ENCODE measurements at places on chromosomes 3 and 15.

DNA sequence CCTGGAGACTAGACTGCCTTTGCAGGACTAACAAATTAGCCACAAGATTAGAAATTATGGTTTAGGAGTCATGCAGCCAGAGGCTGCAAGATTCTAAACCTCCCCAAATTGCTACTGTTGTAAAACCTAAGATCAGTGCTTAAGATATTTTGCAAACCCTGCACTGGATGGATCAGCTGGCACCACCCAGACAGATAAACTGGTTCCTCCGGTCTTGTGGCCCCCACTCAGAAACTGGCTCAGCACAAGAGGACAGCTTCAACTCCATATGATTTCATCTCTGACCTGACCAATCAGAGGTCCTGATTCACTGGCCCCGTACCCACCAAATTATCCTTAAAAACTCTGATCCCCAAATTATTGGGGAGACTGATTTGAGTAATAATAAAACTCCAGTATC, 19.5 kb upstream of the PXYLP1 start:
- DNase-seq: no peak

DNA sequence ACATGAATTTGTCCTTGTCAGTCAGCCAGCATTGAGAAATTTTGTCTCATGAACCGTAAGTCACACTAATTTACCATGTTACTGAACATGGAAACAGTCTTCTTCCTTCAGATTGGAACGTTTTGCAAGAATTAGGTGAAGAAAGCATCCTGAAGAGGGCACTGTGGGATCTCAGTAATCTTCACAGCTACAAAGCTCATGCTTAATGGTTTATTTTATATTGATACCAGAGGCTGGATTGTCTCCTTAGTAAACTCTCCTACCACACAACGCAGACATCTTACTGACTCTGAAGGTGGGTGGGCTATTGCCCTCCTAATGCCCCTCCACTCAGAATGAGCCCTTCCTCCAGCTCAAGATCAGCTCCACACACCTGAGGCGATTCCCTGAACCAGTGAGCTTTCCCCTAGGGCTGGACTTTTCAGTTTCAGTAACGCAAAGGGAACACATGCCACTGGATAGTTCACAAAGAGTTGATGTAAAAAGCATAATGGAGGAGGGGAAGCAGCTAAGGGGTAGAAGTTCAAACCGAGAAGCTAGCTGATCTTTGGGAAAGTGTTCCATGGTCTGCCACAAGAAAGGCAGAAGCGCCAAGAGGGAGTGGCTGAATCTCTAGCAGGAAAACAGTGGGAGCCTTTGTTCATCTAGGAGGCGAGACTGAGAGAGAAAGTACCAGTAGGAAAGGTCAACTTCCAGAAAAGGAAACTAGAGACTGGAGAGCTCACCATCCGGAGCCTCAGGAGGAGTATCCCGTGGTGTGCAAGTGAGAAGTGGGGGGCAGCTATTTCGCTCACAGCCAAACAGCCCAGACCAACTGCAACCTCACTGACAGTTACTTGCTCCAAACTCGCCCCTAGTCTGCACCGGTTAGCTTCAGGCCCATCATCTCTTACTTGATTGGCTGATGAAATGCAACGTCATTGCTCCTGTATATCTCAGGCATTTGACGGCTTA, at the start of gene SLC9C1:
TSS of gene SLC9C1 (minus strand) at position 849 of the 954 bp plus-strand sequence. CDS start 7,425 bp downstream, outside the sequence.
- DNase-seq: peak; percentile 64

DNA sequence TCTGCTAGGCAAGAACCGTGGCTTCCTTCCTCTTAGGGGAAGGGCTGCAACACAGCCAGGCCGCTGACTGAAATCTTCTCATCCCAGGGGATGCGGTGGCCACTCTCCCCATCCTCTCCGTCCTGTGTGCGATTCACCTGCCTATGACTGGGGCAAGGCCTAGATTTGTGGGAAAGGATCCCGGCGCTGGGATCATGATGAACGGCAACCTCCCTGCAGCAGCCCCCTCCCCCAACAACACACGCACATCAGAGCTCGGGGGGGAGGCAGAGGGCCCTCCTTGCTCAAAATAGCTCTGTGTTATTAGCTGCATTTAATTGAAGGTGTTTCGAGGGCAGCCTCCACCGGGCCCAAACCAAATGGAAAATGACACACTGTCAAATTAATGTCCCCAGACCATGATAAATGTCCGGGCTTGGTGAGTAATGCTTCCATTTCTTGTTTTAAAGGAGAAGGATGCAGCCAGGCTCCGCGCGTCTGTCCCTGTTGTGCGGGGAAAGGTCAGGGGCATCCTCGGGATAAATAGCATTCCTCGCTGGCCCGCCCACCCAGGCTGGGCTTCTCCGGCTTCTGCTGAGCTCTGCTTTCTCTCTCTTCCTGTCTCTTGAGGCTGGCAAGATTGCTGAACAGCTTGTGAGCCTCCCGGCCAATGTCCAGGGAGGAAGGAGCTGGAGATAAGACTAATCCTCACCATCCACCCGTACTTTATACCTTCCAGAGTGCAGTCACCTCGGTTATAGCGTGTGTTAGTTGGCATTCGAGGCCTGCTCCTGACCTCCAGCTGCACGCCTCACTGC, 56.4 kb upstream of the TLE3 start:
- no peak for DNase-seq

- no peak for DNase-seq
Measured at GRCh38 chr15:72318408-72318942, 1.5 kb downstream of the CELF6 start.

GRCh38 chr3:53071882-53072431, 26.1 kb upstream of the SFMBT1 start:
- DNase-seq: no peak

- DNase-seq: no peak
Measured at GRCh38 chr15:34657469-34658127, 74.1 kb upstream of the GOLGA8B start.

GRCh38 chr15:68666812-68667450, 88.1 kb downstream of the CORO2B start:
- DNase-seq: no peak

GRCh38 chr3:19065027-19065426, 83.3 kb upstream of the KCNH8 start:
- DNase-seq: peak; percentile 6

- peak; percentile 24 for DNase-seq
Measured at GRCh38 chr3:58565621-58566397, 11.4 kb downstream of the FAM107A start.

GRCh38 chr15:83404121-83404520, 43.0 kb upstream of the SH3GL3 start:
- DNase-seq: no peak

- no peak for DNase-seq
Measured at GRCh38 chr3:115022835-115023398, 124.2 kb downstream of the ZBTB20 start.

GRCh38 chr3:140627756-140628155, 50.1 kb upstream of the TRIM42 start:
- no peak for DNase-seq

GRCh38 chr3:30613133-30613825, 6.9 kb downstream of the TGFBR2 start:
- no peak for DNase-seq

DNA sequence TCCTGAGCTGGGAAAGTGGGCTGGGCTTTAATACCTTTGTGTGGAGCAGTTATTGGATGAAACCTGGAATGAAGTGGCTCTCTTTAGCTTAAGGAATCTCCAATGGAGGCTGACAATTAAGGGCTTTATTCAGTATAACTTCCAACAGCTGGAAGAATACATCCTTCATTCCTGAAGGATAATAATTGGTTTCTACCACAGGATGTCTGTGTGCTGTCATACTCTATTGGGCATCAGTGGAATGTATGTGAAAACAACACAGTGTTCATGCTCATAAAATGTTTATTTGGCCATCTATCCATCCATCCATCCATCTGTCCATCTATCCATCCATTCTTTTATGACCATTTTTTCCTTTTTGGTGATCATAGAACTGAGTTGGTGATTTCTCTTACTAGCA, 220.7 kb upstream of the GAP43 start:
- DNase-seq: no peak

DNA sequence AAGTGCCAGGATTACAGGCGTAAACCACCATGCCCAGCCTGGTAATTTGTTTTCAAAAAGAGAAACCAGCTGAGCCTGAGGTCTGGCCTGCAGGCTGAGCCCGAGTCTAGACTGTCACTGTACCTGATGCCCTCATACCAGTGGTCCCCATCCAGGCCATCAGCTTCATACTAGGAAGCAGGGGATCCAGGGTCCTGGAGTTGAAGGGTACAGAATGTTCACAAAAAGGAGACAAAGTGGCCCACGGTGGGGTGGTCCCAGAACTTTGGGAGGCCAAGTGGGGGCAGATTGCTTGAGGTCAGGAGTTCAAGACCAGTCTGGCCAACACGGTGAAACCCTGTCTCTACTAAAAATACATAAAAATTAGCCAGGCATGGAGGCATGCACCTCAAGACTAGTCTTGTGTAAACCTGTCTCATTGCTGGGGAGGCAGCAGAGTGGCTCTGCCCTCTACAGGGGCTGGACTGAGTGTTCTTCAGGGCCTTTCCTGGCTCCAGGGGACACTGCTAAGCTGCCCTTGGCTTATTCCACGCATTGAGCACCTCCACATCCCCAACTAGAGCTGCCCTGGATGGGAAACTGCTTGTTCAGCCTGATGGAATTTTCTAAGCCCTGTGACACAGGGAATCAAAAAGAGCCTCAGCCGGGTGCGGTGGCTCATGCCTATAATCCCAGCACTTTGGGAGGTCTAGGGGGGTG, 7.9 kb upstream of the HHATL start:
- DNase-seq: no peak

- DNase-seq: peak; percentile 75
Measured at GRCh38 chr3:105798381-105798934, 70.4 kb downstream of the CBLB start.

- DNase-seq: no peak
Measured at GRCh38 chr3:64342940-64343688, 117.8 kb upstream of the PRICKLE2 start.

DNA sequence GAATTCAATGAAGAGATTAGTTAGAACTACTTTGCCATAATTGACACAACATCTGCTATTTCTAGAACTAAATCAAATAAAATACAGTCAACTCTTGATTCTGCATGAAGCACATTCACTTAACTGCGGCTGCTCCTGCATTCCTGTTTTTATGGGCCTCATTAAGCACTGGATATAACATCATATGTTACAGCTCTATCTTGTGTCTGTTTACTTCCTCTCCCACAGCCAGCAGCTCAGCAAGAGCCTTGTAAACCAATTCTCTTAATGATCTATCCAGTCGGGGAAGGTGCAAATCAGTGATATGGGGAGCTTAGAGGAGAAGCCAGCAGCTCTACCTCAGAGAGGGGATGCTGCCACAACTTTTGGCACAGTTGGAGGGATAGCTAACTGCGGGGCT, 329.2 kb downstream of the ARRDC4 start:
- no peak for DNase-seq

- DNase-seq: no peak
Measured at GRCh38 chr15:43484455-43484854, 8.5 kb downstream of the TP53BP1 start.

- DNase-seq: no peak
Measured at GRCh38 chr3:95511828-95512227, 1302.6 kb upstream of the EPHA6 start.

DNA sequence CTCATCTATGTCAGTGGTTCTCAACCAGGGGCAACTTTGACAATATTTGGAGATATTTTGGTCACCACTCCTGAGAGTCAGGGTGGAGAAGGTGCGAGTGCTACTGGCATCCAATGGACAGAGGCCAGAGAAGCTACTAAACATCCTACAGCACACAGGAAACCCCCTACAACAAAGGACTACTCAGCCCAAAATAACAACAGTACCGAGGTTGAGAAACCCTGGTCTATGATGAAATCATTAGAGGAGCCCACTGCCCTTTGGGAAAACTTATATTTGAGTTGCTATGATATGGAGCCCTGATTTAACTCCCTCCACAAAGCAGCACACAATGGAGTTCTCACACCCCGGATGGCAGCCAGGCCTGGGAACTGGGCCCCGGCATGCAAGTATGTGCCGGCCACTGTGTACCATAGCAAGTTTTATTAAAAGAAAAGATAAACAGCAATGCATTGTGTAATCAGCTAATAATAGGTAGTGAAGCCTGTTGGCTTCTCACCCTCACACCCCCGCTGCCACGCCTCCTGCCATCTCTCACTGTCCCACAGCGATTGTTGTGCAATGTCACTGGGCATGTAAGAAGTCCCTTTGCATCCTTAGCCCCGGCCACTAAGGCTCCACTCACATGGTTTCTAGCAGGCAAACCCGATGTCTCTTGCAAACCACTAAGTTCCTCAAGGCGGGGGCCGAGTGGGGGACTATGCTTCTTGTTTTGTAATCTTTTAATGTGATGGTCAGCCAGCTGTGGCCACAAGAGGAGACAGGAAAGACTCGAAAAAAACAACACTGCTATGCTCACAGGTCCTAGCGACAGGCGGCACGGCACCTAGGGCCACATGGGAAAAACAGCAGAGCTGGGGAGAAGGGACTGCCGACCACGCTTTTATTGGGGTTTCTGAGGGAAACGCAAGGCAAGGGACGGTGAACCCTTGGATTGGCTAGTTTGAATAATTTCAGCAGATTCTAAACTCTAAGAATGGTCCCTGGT, 110.0 kb downstream of the AQP9 start:
- no peak for DNase-seq

DNA sequence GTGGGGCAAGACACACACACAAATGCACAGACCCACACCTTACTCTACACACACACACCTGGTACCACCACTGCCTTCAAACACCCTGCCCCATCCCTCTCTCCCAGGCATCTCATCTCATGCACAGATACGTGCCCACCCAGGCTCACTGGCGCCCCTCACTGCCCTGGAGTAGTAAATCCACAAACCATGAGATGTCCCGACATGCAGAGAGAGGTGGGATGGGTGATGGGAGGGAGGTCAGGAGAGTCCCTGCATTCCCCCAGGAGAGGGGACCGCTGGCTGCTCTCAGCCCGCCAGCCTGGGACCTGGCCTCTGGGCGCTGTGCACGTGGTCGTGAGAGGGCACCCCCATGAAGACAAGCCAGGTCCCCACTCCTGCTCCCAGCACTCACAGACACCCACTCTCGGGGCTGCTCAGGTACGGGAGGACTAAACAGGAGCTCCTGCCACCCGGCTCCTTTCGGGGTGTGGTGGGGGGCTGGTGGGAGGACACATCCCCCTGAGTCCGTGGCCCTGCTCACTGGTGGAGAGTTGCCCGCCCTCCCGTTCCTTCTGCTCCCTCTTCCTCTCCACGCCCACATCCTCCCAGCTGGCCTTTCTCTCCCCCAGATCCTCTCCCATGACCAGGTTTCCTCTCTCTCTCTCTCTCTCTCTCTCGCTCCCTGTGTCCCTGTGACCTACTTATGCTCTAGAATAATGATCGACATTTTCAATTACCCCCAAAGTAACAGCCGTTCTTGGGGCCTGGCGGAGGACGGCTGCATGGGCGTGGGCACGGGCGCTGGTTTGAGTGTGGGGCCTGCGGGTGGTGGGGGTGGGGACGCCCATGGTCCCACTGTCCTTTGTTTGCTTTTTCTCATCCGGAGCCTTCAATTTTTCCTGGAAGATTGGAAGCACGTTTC, 18.9 kb upstream of the CSPG4 start:
- peak; percentile 28 for DNase-seq

DNA sequence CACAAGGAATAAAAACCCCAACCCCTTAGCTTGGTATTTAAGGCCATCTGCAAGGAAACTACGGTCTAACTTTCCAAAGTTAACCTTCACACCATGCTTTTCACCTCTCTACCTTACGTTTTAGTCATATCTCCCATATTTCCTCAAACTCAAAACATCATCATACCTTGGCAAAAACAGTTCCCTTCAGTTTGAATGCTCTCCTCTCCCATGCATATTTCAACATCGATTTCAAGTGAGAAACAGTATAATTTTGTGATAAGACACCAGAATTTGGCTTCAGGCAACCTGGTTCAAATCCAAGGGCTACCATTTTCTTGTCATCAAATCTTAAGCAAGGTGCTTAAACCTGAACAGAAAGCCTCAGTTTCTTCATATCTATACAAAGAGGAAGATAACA, 108.2 kb downstream of the THRB start:
- no peak for DNase-seq
